ENCODE measurements at places on chromosomes 6 and 20.

DNA sequence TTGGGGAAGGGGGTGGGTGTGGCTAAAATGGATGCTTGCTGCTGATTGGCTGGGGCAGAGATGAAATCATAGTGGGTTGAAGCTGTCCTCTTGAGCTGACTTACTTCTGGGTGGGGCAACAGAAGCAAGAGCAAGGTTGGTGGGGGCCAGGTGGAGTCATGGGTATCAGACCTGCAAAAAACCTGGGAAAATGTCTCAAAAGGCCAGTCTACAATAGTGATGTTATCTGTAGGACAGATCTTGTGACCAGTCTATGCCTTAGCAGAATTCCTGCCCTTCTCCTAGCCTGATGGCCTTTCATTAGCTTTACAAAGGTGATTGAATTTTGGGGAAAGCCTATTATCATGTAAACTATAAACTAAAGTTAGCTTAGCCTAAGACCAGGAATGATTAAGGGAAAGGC is 945.7 kb downstream of the KIF16B start:
- DNase-seq: no peak

DNA sequence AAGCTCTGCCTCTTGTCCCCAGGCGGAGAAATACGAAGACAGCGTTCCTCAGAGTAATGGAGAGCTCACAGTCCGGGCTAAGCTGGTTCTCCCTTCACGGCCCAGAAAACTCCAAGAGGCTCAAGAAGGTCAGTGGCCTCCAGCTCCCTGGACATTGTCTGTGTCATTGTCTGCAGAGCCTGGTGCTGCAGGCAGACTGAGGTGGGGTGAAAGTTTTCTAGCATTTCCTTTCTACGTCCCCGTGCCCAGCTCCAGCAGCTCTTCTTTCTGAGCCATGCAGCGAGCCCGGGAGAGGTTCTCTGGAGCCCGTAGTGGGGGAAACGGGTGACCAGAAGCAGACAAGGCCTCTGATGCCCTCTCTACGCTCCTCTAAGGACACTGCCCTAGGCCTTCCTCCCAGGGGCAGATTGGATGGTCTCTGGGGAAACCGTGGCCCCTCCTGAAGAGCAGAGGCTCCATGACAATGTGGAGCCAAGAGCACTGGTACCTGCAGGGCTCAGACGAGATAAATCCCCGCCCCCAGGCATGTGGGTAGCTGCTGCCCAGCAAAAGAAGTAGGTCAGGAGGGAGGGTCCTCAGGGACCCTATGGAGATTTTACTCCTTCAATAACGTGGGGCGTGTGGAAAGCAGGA is 58.4 kb downstream of the EZR start:
- DNase-seq: no peak

GRCh38 chr6:12813321-12813720 is 96.8 kb downstream of the PHACTR1 start:
- no peak for DNase-seq

DNA sequence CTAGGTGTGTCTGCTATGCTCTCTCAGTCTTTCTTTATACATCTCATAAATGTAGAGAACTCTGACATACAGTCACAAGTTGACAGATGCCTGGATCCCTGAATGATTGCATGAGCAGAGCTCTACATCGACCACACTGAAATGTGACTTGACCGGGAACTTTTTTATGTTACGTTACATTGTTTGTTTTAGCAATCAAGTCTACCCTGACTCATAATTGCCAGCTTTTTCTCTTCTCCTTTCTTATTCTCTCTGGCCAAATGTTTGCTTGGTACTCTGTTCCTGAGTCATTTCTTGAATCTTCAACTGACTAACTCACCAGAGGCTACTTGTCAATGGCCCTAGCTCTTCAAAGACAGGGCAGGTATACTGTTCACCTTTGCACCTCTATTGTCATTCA is 213.6 kb upstream of the DTNBP1 start:
- DNase-seq: no peak

GRCh38 chr6:116101302-116101718 is 657 bp downstream of the NT5DC1 start:
- peak; percentile 47 for DNase-seq

DNA sequence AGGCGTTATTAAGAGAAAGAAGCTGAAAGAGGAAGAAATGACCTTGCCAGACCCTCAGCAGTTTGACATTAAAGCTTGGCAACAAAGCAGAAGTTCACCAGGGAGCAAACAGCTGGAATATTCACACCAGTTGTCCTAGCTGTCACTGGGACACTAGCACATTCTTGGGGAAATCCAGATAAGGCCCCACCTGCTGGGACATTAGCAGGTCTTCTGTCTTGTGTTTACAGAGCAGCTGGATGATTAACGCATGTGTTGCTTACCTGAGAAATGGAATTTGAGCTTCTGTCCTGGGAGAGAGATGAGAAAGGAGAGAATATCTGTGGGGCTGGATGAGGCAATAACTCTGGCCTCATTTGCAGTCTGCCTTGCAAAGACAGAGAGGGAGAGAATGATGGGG is 137.6 kb upstream of the RIN2 start:
- no peak for DNase-seq

- DNase-seq: no peak
These were observed 41.1 kb upstream of the SAMD5 start for GRCh38 chr6:147467428-147467827.

DNA sequence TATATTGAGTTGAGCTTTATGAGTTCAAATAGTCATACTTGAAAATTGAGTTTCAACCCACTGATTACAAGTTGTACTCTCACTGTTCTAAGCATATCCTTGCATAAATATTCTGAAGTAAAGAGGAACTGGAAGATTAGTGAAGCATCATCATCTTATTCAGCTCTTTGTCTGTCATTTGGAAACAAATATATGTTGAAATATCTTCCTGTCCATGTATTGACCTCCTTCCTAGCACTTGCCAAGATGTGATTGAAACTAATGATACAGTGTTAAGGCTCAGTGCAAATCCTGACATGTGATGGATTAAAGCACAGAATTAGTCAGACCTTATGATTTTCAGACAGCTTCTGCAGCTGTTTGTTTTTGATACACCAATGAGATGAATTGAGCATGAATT is 434.3 kb downstream of the TBC1D32 start:
- DNase-seq: no peak

GRCh38 chr6:107533415-107534059 is 43.6 kb downstream of the SOBP start:
- DNase-seq: no peak

- DNase-seq: no peak
These were observed 95.3 kb upstream of the SGK1 start for GRCh38 chr6:134413241-134413643.

GRCh38 chr20:49976542-49976941 is 6.2 kb upstream of the SNAI1 start:
- no peak for DNase-seq

DNA sequence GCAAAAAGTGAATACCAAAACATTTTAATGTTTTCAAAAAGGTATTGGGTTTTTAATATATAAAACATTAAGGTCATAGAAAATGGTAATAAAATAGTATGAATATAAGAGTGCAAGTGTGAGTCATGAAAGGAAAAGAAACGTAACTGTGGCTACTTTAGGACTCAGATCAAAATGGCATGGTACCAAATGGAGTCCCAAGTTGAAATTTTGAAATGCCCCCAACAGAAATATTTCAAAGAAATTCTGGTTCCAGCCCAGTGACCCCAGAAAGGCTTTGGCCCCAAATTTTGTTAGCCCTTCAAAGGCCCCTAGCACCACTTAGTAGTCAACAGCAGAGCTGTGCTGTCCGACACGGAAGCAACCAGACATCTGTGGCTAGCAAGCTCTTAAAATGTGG is 6.0 kb downstream of the COL12A1 start:
- DNase-seq: no peak

GRCh38 chr6:93069856-93070255 is 349.5 kb downstream of the EPHA7 start:
- DNase-seq: no peak

DNA sequence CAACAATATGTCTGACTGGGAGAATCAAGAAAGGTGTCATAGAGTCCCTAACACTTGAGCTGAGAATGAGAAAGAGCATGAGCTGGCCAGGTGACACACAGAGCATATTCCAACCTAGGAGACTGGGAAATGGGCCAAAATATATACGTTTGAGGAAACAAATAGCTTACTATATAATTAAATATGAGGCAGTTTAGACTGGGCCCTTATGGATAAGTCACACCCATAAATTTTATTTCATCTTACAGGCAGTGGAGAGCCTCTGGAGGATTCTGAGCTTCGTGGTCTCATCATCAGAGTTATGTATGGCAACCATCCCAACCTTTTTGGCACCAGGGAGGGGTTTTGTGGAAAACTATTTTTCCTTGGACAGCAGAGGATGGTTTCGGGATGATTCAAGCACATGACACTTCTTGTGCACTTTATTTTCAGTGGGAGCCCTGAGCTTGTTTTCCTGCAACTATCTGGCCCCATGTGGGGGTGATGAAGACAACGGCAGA is 12.9 kb upstream of the NQO2 start:
- DNase-seq: no peak

DNA sequence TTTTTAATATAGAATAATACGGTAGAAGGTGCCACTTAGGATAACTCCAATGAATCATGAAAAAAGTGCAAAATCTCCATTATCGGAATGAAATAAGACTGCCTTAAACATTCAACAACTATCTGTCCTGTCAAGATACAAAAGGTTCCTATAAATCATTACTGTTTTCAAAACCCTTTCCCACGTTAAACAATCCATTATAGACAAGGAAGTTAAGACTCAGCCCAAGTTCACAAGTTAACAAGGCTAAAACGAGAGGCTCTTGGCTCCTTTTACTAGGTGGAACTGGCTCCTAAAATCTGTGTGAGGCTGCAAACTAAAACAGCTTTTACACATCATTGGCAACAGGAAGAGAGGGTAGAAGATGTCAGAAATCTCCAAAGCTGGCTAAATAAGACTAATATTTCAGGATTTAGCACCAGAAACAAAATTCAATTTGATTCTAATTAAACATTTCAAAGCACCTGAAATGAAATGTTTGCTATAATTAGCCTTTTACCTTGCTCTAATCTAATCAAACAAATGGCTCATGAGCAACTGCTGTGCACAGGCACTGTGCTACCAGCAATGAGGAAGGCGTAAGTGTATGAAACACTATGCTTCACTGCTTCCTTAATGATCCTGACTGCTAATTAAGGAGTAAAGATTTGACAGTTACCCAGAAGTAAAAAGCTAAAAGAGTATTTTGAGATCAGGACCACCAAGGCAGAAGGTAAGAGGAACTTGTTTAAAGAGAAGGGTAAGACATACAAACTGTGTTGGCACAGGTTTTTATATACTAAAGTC is 109.7 kb downstream of the DST start:
- DNase-seq: no peak

GRCh38 chr20:33828967-33829560 is 17.9 kb downstream of the CHMP4B start:
- DNase-seq: no peak

DNA sequence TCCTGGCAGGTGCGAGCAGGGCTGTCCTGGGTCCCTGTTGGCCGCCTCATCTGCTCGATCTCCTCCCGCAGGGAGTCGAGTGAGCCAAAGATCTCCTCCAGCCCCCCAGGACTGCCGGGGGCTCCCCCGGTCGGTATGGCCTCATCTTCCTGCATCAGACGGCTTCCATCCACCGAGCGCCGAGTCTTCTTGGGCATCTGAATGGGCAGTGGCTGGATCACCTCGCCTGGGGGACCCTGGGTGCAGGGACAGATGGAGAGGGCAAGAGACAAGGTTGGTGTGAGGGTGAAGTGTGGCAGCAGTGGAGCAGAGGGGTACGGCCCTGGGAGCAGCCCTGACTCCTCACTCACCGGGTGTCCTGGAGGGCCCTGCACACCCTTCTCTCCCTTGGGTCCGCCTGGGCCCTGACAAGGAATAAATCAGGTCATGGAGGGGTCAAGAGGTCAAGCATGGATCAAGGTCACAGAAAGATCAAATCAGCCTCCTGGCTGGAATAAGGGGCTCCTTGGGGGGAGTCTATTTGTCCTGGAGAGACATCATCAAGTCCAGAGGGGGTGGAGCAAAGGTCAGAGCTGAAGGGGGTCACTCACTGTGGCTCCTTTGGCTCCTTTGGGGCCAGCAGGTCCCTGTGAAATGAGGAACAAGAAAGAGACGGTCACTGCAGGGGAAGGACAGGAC is 26.5 kb downstream of the COL11A2 start:
- no peak for DNase-seq

DNA sequence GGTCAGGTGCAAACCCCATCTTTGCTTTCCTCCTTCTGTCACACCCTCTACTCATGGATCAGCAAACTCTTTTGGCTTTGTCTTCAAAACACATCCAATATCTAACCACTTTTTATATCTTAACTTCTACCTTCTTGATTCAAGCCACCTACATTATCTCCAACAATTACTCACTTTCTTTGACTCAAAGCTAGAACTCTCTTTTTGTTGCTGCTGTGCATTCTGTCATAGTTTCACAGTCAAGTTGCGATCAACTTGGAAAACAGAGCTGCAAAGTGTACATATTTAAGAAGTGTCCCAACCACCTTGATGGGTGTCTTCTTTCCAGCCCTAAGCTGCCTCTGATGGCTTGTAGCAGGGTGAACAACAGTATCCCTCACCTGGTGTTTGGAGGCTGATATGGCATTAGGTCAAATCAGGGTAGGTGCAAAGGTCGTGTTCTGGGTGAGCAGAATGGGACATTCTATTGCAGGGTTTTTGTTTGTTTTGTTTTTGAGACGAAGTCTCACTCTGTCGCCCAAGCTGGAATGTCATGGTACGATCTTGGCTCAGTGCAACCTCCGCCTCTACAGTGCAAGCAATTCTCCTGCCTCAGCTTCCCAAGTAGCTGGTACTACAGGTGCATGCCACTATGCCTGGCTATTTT is 43.4 kb upstream of the RALGAPA2 start:
- no peak for DNase-seq

GRCh38 chr6:106477146-106477545 is 116.6 kb downstream of the CRYBG1 start:
- no peak for DNase-seq

DNA sequence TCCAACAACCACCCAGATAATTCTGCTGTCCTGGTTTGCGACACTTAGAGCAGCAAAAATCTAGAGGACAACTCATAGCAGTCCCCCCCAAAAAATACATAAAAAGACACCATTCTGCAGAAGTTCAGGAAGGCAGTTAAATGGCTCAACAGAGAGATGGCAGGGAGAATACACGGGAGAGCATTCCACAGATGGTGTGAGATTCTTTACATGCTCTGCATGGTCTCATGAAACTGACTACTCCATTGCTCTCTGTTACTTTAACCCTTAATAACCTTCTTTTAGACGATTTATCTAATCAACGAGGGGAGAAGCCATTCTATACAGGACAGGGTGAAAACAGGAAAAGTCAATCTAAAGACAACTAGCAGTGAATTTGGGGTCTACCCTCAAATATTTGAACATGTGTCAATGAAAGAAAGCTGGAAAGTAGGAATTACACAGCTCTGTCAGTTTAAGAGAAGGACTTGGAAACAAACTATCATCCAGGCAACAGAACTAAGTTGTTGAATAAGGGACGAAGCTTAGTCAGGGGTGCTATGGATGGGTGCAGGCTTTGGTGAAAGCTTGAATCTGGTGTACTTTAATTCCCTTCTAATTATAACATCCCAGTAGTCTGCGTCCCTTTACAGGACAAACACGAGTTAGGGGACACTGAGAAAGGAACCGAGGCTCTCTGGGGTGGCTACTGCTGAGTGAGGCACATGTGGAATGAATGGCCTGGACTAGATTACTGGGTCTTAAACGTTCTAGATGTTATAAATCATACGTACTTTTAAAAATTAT is 5.1 kb downstream of the PERP start:
- DNase-seq: no peak

- DNase-seq: no peak
These were observed 286.3 kb downstream of the BTBD3 start for GRCh38 chr20:12203981-12204380.

GRCh38 chr6:38935051-38935450 is 113.5 kb upstream of the GLP1R start:
- no peak for DNase-seq

All from stimulated activated CD4-positive, alpha-beta T cell treated with anti-CD3 and anti-CD28 coated beads, TNF-alpha, amount 100 ng/mL, for 48 hours (primary cell).